ENCODE measurements at places on chromosomes 3 and 15. TPM values are rescaled to one million over a fixed set of nuclear protein-coding genes. Genes with fewer than 3 reads are reported as not detected.

Gene SLC38A3
- total RNA-seq: not detected

Gene SMCO1
- total RNA-seq: not detected

Gene CFAP100
- total RNA-seq: not detected

Gene LMAN1L
- total RNA-seq: not detected

Gene NMD3
- total RNA-seq: 60.1 TPM

DNA sequence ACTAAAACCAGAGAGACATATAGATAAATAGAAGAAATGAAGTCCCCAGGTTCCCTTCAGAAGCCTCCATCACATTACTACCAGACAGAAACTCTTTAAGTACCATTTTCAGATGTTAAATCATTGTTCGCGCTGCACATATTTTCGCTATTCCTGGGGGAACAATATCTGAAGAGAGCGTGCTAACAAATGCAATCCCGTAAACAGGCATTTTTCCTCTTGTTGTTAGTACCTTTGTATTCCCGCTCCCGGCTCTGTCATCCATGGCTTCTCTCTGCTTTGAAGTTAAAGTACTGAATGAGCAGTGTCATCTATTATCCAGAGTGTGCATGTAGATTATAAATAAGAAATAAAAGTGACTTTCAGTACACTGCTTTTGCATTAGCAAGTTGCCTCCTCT lies 412.3 kb downstream of the FOXP1 start:
- no peak for DNase-seq

- DNase-seq: no peak
Observed at GRCh38 chr15:101391981-101392640, 97.1 kb upstream of the SNRPA1 start.

DNA sequence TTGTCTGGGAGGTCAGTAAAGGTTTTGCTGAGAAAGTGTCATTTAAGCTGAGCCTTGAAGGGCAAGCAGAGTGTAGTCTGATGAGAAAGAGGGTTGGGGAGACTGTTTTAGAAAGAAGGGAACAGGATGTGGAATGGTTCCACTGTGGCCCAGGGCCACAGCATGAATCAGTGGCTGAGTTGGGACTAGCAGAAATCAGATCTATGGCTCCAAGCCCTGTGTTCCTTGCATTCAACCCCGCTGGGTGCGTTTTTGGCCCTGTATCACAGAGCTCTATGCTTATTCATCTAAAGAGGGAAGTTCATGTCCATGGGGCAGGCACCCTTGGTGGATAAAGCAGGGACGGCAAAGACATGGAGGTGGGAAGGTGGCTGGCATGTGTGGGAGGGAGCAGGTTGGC lies 151.3 kb downstream of the CACNA1D start:
- DNase-seq: no peak

DNA sequence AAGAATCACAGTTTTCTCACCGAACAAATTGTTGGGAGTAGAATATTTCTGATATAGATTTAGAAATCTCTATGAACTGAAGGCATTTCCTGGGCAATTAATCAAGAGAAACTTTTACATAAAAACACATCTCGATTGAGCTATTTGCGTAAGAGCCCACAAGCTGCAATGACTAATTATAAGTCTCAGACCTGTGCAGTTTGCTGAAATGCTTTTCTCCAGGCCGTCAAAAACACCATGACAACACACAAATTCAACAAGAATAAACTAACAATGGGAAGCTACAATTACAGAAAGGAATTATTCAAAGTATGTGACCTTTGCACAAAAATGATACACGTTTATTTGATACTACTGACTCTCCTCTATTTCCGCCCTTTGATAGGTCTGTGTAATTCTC lies 481.2 kb upstream of the WNT5A start:
- DNase-seq: no peak

- no peak for DNase-seq
Observed at GRCh38 chr15:52199271-52199670, 8.1 kb upstream of the GNB5 start.

DNA sequence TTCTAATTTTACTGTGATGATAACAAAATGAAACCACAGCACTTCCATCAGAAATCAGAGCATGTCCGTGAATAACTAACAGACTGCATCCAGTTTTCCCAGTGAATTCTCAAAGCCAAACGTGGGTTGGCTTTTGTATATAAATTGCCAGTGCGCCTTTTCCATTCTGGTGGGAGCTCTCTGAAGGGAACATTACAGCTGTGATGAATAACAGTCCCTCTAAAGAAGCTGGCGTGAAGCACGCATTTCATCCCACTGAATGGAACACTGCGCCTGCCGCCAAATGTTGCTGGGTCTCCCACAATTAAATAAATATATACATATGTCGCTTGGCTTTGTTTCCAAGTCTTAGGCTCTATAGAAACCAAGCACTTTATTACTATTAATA lies 113.0 kb upstream of the PFN2 start:
- DNase-seq: no peak
